ENCODE measurements at places on chromosomes 2 and 18.

DNA sequence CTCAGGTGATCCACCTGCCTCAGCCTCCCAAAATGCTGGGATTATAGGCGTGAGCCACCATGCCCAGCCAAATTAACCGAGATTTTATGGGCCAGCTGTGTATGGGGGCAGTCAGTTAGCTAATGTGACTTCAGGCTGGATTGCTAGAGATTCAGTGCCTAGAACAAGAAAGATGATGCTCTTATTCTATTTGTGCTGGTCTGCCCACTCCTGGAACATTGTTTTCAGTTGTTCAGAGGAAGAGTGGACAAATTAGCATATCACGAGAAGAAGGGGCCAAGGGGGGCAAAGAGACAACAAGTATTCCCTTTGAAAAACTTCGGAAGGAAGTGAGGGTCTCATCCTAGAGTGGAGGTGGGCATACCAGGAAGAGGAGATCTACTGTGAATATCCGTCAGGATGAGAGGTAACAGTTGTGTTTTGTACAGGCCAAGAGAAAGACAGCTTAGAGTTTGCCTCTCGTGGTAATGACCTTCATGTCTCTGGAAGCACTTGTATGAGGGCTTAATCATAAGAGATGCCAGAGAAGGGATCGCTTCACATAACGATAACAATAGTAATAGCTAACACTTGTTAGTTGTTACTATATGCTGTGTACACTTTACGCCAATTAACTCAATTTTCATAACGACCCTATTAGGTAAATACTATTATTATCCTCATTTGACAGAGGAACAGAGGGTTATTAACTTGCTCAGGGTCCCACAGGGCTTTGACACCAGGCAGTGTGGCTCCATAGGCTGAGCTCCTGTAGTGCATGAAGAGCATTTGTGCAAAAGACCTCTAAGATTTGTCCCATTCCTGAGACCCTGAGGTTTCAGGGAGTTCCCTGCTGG is 138.3 kb downstream of the DDX1 start:
- DNase-seq: no peak

- no peak for DNase-seq
Observed at GRCh38 chr2:84801811-84802210, 79.1 kb downstream of the TRABD2A start.

GRCh38 chr2:170928036-170928823 is 823 bp upstream of the GORASP2 start:
- peak; percentile 28 for DNase-seq

GRCh38 chr18:51300912-51301311 is 103.4 kb upstream of the MEX3C start:
- DNase-seq: no peak

- DNase-seq: no peak
Observed at GRCh38 chr2:179793238-179793637, 68.2 kb downstream of the ZNF385B start.

DNA sequence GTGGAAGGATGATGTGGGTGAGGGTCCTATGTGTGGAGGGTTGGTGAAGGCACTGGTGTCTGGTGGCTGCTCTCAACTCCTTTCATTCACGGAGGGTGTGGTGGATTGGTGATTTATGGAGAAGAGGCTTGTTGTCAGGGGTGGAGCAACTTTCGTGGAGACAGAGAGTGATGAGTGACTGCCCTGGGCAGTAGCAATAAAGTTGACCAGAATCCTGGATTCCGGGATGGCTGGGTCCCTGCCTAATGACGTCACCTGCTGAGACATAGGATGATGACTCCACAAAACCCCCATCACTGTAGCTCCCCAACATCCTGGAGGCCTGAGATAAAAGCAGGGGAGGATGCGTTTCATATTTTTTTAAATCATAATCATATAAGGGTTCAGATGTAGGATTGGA is 193.0 kb downstream of the ACKR3 start:
- DNase-seq: peak; percentile 21
